ENCODE measurements at places on chromosomes 2 and 18.

GRCh38 chr2:43152186-43152585 is 74.2 kb downstream of the ZFP36L2 start:
- no peak for DNase-seq

GRCh38 chr2:113282747-113283533 is 4.2 kb upstream of the PAX8 start:
- no peak for DNase-seq

GRCh38 chr2:225608136-225608535 is 208.6 kb downstream of the NYAP2 start:
- DNase-seq: no peak

GRCh38 chr2:229943171-229943570 is 20.9 kb downstream of the FBXO36 start:
- DNase-seq: no peak

GRCh38 chr18:31371989-31372388 is 4.6 kb upstream of the DSG4 start:
- no peak for DNase-seq

DNA sequence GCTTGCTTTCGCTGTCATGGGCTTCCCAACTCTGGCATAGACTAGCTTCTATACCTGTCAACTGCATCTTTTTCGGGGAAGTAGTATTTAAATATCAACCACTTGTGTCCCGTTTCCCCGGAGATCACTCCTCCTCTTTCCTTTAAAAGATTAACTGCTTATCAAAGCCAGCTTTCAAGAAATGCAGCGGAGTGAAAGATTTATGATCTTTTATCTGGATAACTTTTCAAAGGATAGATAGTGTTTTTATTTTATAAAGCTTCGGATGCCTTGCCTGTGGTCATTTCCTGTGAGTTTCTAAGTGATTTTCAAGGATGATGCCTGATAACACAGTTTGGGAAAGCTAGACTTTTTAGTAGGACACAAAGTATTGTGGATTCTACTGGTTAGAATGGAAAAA is 2.9 kb upstream of the IGFBP5 start:
- no peak for DNase-seq

- peak; percentile 3 for DNase-seq
These were observed 1118.8 kb upstream of the ZEB2 start for GRCh38 chr2:145638675-145639074.

DNA sequence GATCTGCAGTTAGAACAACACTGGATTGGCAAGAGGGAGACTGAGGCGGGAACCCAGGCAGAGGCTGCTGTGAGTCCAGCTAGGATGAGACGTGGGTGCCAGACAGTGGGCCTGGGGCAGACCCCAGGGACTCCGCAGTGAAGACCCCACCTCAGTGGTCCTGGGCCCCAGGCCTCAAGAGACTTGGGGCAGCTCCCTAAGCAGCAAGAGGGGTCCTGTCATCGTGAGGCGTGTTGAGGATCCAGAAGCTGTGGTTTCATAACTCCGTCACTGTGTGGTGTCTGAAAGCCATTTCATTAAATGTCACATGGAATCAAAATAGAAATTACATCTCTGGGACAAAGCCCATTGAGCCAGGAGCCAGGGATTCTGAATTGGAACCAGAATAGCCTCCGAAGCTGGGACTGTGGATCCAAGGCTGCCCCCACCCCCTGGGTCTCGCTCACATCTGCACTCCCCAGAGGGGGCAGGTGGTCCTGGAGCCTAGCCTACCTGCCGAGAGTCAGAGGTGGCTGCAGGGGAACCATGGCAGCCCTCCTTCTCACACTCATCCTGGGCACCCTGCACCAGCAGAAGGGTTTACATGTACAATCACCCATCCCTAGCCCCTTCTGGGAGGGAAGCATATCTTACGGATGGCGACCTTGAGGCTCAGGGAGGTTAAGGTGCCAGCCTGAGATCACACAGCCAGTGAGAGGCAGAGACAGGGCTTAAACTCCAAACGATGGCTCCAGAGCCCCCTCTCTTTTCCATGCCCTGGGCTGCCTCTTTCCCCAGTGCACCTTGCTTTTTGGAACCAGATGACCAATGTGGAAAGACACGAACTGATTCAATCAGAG is 23.2 kb downstream of the RRM2 start:
- DNase-seq: no peak

GRCh38 chr18:13545514-13545913 is 180.8 kb downstream of the FAM210A start:
- no peak for DNase-seq

DNA sequence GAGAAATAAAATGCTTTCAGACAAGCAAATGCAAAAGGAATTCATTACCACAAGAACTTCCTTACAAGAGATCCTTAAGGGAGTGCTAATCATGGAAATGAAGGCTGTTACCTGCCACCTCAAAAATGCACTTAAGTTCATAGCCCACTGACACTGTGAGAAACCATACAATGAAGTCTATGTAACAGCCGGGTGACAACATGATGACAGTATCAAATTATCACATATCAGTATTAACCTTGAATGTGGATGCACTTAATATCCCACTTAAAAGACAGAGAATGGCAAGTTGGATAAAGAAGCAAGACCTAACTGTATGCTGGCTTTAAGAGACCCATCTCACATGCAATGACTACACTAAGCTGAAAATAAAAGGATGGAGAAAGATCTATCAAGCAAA is 403.4 kb upstream of the MC4R start:
- DNase-seq: no peak

- no peak for DNase-seq
These were observed 38.6 kb downstream of the CABLES1 start for GRCh38 chr18:23173912-23174311.

GRCh38 chr2:96775160-96775559 is 14.5 kb downstream of the CNNM4 start:
- no peak for DNase-seq

GRCh38 chr2:30964334-30965005 is 157.2 kb upstream of the CAPN13 start:
- no peak for DNase-seq

- DNase-seq: no peak
These were observed 12.1 kb downstream of the ADAM17 start for GRCh38 chr2:9543557-9543956.

DNA sequence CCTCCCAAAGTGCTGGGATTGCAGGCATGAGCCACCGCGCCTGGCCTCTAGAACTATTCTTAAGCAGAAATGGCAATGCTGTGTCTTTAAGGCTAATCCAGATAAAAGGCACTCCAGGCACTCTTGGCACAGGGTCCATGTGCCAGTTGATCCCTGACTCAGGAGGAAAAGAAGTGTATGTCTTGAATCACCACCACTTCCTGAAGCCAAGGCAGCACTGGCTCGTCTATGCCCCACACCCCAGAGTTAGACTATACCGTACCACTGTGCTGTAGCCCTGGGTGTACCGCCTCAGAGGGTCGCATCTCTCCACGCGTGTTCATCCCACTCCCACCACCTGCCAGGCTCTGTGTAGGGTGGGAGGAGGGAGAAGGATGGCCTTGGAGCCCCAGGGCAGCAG is 9.0 kb downstream of the TNFRSF11A start:
- DNase-seq: peak; percentile 74

DNA sequence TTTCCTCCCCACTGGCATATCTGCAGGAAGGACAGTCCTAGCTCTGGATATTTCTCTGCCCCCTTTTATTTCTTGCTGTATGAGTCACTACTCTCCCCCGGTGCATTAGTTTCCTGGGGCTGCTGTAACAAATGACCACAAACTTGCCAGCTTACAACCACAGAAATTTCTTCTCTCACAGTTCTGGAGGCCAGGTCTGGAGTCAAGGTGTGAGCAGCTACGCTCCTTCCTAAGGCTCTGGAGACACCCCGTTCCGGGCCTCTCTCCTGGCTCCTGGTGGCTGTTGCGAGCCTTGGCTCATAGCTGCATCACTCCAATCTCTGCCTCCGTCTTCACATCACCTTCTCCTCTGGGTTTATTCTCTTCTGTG is 34.1 kb downstream of the PTPRM start:
- DNase-seq: no peak

GRCh38 chr2:6216234-6216633 is 524.0 kb downstream of the SOX11 start:
- no peak for DNase-seq

DNA sequence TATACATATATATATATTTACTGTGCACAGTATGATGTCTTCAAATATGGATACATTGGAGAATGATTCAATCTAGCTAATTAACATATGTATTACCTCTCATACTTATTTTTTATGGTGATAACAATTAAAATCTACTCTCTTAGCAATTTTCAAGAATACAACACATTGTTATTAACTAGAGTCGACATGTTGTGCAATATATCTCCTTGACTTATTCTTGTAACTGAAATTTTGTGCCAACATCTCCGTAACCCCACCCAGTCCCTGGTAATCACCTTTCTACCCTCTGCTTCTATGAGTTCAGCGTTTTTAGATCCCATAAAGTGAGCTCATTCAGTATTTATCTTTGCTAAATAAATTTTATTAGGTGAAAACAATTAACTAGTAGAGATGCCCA is 216.4 kb upstream of the TMEM200C start:
- DNase-seq: no peak

GRCh38 chr18:58251416-58251815 is 207.4 kb downstream of the NEDD4L start:
- DNase-seq: no peak

DNA sequence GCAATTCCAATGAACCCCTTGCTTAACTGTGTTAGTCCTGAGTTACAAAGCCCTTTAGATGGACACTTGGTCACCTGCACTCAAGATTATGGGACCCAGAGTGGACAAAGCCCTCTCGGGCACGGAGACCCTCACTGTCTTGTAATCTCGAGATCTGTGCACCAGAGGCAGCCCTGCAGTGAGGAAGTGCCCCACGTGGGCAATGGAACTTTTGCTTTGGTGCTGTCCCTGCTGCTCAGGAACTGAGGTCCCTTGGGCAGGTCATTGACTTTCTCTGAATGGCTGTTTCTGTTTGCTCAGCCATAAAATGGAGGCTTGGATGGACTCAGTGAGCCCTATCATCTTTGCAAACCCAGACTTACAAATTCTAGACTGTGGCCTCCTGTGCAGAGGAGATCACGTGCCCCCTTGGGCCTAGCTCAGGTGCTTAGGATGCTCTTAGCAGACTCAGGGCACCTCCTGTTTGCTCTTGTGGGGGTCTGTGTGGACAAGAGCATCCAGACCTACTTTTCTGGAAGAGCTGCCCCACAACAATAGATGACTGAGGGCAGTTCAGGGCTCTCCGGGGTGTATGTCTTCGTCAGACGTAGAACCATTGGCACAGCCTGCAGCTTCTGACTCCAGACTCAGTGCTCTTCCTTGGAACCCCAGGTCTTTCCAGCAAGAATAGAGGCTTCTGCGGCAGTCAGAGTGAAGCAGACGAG is 94.5 kb upstream of the HS6ST1 start:
- DNase-seq: no peak

- DNase-seq: no peak
These were observed 239.4 kb downstream of the CDH7 start for GRCh38 chr18:65990174-65990690.

DNA sequence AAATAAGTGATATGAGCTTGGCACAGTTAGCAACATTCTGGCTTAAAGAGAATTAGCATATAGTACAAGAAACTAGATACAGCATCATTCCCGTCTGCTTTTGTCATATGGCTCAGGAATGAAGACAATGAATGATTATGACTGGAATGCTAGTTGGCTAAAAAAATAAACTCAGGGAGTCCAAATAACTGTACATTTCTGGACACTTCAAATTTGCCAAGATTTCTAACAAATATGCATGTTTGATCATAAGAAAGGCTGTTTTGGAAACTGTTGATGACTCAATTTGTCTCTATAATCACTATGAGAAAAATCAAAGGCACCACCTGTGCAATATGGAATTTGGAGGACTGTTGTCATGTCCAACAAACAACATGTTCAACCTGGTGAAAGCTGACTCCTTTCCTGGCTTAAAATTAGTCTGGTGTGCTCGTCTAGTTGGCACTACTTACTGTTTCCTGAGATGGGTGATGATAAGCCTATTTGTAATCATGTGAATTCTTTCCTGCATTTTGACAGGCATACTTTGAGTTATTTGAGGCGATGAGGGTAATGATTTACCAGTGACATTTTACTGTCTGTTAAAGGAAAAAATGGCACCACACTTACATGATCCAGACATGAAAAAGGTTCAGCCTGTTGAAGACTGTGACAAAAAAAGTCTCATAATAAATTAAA is 133.9 kb upstream of the CDH20 start:
- no peak for DNase-seq

Data from pulmonary artery endothelial cell (primary cell).